Left ventricle myocardium superior (tissue), 1 donor: ENCODE measurements at places on chromosomes 13 and 19. TPM values are rescaled to one million over a fixed set of nuclear protein-coding genes. Genes with fewer than 3 reads are reported as not detected.

DNA sequence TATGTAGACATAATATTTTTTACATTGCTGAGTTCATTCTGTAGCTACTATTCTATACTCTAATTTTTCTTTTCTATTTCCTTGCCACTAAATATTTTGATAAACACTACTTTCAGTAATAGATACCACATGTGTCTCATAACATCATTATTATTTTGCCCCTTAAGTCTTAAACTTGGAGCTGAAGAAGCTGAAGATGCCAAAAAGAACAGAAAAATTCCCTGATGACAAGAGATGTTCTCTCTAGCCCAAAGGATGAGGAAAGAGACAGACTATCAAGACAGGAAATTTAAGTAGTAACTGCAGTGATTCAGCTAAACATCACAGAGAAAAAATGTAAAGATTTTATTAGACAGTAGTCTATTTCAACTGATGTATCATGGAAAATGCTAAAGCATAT lies 322.0 kb upstream of the KLHL1 start:
- no peak for DNase-seq

Gene FUT1
- 1.6 TPM for total RNA-seq

Gene PNMA8A
- 9.4 TPM for total RNA-seq

DNA sequence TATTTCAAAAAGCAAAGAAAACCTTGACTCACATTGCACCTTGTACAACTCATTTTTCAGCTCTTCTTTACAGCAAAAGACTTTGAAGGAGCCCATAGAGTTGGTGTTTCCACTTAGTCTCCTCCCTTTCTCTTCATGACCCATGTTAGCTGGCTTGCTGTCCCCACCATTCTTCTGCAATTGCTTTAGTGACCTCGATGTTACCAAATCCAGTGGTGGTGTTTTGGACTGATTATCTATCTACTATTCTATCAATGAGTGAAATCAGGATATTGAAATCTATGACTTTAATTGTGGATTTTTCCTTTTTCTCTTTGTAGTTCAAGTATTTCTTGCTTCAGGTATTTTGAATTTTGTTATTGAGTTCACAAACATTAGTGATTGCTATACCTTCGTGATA lies 197.3 kb downstream of the GPC5 start:
- no peak for DNase-seq

Gene CEACAM3
- total RNA-seq, result 0.32 TPM

Gene KLK3
- total RNA-seq, result not detected

Gene ANKRD24
- total RNA-seq, result 0.42 TPM

Gene SMIM44
- total RNA-seq, result not detected

- DNase-seq, result no peak
Measured at GRCh38 chr19:2507109-2507508, 31.2 kb downstream of the GADD45B start.

- peak; percentile 71 for DNase-seq
Measured at GRCh38 chr19:5054551-5055456, 85.9 kb downstream of the KDM4B start.

Gene ZNF738
- 1.4 TPM for total RNA-seq

GRCh38 chr19:47609906-47610894 lies 1.3 kb downstream of the BICRA start:
- peak; percentile 70 for DNase-seq

- no peak for DNase-seq
Measured at GRCh38 chr19:54100561-54100960, at the start of gene OSCAR. Gene OSCAR, minus strand, starts transcription at chr19:54100803. Its CDS starts 11 bp downstream, at chr19:54100792.

Gene KLF2
- 72.1 TPM for total RNA-seq

DNA sequence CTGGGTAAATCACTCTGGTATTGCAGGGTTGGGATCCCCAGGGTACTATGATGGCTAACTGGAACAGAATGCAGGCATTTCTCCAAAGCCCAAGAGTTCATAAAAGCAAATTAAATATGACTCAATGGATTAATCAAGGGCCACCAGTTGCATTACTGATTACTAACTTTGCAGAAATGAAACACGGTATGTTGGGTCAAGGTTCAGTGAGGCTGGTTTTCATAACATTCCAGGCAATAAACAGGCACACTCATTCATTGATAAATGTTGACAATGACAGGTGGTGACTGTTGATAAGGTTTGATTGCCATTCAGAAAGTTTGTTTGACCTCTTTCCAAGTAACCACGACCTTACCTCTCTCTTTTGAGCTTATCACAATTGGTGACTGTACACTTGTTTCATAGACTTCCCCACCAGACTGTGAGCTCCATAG lies 506 bp upstream of the AP1M1 start:
- no peak for DNase-seq

GRCh38 chr13:112181336-112182067 lies 114.6 kb downstream of the SOX1 start:
- no peak for DNase-seq

DNA sequence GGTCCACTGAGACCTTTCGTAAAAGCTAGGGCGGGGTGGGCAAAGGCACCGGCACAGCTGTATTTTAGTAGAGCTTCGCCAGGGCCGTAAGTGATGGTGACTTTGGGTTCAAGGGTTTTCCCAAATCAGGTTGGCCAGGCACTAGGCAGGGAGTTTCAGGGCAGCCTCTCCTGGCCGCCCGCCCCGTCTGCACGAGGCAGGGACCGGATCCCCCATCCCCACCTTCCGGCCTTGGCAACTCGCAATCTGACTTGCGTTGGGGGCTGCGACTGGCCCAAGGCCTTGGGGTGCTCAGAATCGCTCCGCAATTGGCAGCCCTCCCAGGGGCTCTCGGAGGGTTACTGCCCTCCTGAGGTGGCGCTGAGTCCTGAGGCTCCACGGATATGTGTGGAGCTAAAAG lies 4.1 kb upstream of the ZIC5 start:
- no peak for DNase-seq

Gene MRPL4
- 71.2 TPM for total RNA-seq

- DNase-seq, result peak; percentile 83
Measured at GRCh38 chr13:45370922-45371406, 30.0 kb upstream of the TPT1 start.

GRCh38 chr13:36000028-36000427 lies 131.2 kb downstream of the DCLK1 start:
- DNase-seq, result no peak

GRCh38 chr13:51221674-51222036 lies 543 bp upstream of the FAM124A start:
- no peak for DNase-seq

- DNase-seq, result no peak
Measured at GRCh38 chr13:109118521-109118920, 489.1 kb downstream of the MYO16 start.
